ENCODE measurements at places on chromosomes 2 and 18.
A peak's percentile ranks its signal among the peaks of the same experiment; 100 is the strongest.

DNA sequence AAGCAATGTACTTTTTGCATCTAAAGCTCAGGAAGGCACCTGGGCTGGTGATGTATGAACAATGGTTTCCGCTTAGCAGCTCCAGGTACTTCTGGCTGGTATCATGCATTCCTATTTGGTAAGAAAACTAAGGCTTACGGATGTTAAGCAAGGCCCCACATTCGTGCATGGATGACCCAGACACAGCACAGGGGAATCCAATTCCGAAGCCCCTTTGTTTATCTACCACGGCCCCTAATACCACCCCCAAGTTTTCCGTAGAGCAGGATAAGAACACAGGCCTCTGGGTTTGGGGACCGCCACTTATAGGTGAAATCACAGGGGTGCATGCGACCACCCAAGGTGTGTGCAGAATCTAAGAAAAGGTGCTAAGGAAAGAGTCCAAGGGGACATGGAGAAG lies 192.1 kb upstream of the ID2 start:
- no peak for DNase-seq

DNA sequence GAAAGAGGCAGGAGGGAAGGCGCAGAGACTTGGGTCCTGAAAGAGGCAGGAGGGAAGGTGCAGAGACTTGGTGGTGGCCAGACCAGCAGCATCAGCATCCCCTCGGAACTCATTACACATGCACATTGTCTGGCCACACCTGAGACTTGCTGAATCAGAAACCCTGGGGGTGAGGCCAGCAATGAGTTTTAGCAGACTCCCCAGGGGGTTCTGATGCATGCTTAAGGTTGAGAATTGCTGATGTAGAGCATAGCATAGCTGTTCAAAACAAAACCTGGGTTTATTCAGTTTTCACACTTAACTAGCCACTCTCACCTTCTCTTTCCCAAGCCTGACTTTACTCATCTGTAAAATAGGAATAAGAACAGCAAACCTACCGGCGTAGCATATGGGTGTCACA lies 122.9 kb downstream of the MRO start:
- DNase-seq: no peak

- DNase-seq: no peak
These were observed 151.9 kb downstream of the ATP9B start for GRCh38 chr18:79221136-79221535.

- DNase-seq: no peak
These were observed 83.3 kb downstream of the RTP5 start for GRCh38 chr2:241952816-241953215.

DNA sequence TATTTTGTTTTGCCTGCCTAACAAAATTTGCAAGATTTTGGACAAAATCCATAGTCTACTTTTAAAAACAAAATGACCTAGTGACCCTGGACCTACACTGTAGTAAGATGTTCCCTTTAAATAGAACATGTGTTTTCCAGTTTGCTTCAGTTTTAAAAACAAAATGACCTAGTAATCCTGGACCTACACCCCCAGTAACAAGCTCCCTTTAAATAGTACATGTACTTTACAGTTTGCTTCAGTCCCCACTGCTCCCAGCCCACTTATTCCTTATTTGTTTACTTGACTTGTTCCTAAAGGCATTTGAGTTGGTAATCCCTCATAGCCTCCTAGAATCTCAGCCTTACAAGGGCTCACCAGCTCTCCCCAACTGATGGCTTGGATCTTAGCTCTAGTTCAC lies 34.5 kb upstream of the HTR2B start:
- no peak for DNase-seq

DNA sequence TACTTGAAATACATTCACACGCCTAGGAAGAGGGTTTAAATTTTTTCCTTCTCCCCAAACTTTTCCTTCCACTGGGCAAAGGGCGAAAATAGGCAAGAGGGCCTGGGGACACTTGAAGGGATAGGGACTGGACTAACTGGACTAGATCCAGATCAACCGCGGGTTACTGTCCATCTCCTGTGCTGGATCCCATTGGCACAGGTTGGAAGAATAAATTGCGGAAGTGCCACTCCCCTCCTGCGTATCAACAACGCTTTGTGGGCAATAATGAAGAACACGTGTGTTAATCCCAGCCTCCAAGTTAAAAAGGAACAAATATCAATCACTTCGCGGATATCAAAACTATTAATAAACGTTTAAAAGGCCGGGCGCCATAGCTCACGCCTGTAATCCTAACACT lies 1.7 kb upstream of the FZD5 start:
- DNase-seq: no peak

- DNase-seq: no peak
These were observed 332.5 kb downstream of the PID1 start for GRCh38 chr2:228938629-228939028.

DNA sequence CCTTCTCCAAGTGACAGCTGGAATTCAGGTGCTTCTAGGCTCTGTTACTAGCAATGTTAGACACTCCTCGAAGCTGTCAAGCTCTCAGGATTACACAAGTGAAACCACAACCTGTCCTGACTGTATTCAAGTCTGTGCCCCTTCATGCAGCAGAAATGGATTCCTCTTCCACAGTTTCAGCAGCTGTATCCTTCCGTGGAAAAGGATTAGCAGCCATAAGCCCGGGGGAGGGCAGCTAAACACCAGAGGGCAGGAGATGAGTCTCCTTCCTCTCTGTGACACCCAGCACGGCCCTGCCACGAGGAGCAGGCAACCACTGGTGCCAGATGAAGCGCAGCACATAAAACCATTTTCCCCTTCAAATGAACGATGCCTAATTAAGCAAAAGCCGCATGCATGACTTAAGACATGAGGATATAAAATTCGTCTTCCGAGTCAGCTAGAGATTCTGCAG lies 1.2 kb downstream of the ST3GAL5 start:
- peak; percentile 61 for DNase-seq

DNA sequence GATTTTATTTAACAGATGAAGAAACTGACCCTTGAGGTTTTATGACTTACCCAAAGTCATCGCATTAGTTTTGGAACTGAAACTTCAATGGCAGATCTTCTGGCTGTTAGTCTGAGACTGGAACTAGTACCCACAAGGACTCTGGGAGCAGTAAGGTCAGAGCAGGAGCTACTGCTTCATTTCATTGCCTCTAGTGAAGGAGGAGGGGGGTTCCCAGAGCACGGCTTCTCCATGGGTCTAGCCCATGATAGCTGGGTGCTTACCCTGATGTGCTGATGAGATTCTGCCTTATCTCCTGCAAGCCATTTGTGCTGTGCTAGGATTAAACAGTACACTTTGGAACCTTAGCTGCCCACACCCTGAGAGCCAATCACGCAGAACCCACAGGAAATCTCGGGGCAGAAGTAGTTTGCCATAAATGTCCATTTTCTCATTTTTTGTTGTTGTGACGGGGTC lies 5.4 kb upstream of the RNASEH1 start:
- no peak for DNase-seq

DNA sequence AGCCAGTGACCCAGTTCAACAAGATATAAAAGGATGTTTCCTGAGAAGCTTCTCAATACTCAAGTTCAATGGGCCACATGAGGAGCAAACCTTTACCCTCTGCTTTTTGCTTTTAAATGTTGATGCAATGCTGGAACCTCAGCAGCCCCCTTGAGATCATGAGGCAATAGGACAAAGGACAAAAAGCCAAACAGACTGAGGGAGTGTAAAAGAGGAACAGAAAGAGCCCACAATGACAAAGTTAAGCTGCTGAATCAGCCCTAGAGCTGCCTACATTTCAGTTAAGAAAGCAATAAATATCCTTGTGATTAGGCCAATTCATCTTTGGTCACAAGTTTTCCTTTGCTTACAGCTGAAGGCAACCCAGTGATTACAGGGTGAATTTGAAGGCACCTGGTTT lies 76.9 kb downstream of the MRO start:
- DNase-seq: no peak

DNA sequence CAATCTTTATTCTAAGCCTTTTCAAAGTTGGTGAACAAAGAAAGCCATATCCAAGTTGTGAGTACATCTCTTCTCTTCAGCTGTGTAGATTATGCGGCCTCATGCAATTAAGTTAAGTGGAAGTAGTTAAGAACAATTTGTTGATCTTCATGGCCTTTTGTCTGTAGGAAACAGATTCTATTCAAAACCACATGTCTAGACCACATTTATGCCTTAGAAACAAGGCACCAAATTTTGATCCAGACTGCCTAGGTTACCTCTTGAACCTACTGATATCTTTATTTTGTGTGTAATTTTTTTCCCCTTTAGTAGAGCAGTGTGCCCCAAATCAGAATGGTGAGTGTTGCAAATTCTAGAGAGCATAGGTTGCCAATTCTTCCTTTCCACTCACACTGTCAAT lies 101.6 kb upstream of the CERS6 start:
- DNase-seq: no peak

DNA sequence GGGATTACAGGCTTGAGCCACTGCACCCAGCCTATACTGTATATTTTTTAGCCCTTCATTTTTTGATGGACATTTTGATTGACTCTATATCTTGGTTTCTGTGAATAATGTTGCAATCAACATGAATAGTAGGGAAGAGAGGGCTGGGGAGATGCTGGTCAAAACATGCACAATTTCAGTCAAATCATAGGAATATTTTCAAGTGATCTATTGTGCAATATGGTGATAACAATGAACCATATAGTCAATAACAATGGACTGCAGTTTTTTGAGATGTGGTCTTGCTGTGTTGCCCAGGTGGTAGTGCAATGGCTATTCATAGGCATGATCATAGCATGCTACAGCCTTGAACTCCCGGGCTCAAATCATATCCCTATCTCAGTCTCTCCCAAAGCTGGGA lies 264.7 kb upstream of the TMEFF2 start:
- DNase-seq: no peak

- DNase-seq: no peak
These were observed 246.5 kb downstream of the LDLRAD4 start for GRCh38 chr18:13465124-13465446.

GRCh38 chr2:136386046-136386445 lies 268.1 kb upstream of the CXCR4 start:
- DNase-seq: no peak

- DNase-seq: no peak
These were observed 365.7 kb downstream of the TNS1 start for GRCh38 chr2:217636991-217637561.

DNA sequence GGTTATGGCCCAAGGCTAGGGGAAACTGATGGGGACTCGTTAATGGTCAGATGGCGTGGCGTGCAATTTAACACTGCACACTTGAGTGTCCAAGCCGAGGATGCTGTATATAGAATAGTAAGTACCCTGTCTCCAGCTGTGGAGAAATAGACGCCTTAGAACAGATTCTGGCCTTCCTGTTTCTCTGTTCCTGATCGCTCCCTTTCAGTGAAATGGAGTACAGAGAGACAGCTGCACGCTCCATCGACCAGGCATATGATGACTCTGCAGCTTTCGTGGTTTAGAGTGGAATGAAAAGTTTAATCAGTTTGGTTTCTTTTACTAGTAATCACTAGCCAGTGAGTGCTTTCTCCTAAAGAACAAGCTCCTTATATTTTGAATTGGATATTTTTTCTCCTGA lies 213.4 kb downstream of the NEDD4L start:
- no peak for DNase-seq

- DNase-seq: no peak
These were observed 95.0 kb downstream of the MAPK4 start for GRCh38 chr18:50654658-50655550.

DNA sequence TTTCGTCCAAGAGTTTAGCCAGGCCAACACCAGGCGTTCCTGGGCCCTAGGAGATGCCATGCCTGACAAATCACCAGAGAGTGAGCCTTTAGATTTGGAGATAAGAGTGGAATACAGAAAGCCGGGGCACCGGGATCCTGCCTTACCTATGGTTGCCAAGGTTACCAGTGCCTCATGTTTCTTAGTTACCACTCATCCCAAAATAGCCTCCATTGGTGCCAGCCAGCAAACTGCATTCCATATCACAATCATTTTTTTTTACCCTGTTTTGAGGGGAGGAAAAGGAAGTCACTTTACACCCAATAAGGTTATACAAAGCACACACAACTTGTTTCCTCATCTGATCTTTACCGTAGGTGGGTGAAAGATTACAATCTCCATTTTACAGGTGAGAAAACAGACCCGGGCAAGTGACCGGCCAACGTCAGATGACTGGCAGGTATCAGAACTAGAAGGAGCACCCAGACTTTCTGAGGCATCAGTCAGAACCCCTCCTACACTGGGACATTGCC lies 48.3 kb upstream of the PDIA6 start:
- no peak for DNase-seq

- no peak for DNase-seq
These were observed 123.1 kb downstream of the SPIRE1 start for GRCh38 chr18:12534820-12535219.

DNA sequence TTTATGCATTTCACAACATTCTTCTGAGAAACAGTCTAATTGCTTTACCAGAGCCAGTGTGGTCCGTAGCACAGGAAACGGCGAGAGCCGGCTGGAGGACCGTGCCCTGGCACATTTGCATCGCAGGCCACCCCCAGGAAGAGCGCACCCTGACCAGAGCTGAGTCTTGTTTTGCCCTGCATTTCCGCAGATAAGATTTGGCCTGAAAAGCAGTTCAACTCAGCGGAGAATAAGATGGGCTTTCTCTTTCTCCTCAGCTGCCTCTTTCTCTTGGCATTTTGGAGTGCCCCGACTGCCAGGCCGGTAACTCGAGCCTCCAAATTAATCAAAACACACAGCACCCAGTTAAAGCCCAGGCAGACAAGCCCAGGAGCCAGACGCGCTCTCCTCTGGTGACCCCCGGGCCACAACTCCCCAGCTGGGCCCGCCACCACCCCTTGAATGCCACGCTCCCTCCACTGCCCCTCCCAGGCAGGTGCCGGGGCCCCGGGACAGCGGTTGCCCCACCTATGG lies 464 bp downstream of the COL4A4 start:
- no peak for DNase-seq

DNA sequence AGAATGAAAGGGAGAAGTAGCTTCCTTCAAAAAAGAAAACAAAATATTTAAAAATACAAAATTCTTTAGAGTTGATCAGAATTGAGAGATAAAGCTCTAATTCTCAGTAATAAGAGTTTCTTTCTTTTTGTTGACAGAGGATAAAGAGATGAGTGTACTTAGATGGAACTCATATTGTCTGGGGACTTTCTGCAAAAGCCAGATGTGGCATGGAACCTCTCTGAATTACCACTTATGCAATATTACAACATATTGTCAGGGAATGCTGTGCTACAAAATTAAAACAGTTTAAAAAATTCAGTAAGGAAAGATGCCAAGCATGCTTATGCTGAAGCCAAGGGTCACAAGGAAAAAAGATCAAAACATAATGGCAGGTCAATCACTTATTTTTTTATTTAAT lies 386.6 kb upstream of the LRATD1 start:
- no peak for DNase-seq

GRCh38 chr2:144405982-144406788 lies 113.7 kb downstream of the ZEB2 start:
- no peak for DNase-seq

- peak; percentile 21 for DNase-seq
These were observed 577 bp downstream of the ERCC3 start for GRCh38 chr2:127293386-127293747.

GRCh38 chr18:44778788-44779187 lies 98.1 kb downstream of the SETBP1 start:
- no peak for DNase-seq

- DNase-seq: no peak
These were observed 12.9 kb upstream of the GLI2 start for GRCh38 chr2:120722568-120723421.

GRCh38 chr2:67930156-67930555 lies 132.6 kb downstream of the C1D start:
- DNase-seq: no peak

GRCh38 chr2:160353166-160353565 lies 140.4 kb downstream of the RBMS1 start:
- peak; percentile 36 for DNase-seq
